ENCODE measurements at places on chromosomes 4 and X.

GRCh38 chr4:31984872-31985271 lies 1264.7 kb downstream of the PCDH7 start:
- DNase-seq = no peak

GRCh38 chr4:70709611-70710205 lies 12.1 kb upstream of the RUFY3 start:
- no peak for DNase-seq

- no peak for DNase-seq
Observed at GRCh38 chr4:36758312-36759178, 477.1 kb downstream of the DTHD1 start.

DNA sequence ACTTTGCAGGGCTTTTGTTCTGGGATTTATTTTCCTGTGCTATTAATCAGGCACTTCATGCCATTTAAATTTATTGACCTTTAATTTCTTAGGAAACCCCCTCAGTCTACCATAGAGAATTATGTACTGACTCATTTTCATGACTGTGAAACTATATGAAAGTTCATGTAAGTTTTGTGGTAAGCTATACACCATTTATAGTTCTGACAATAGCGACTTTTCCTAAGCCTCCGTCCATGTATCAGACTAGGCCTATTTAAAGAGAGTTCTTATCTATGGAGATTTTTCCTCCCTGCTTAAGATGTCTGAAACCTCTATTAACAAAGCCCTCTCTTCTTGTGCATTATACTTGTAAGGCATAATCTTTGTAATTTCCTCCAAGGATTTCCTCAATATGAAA lies 111.6 kb downstream of the AFF2 start:
- no peak for DNase-seq

All from stimulated activated CD4-positive, alpha-beta T cell treated with anti-CD3 and anti-CD28 coated beads, Interleukin-4, amount 100 ng/mL, for 1 hour (primary cell).